ENCODE measurements at places on chromosomes 3 and 15.

- no peaks in the 10 kb centered on the region for H3K36me3 ChIP-seq
- DNase-seq, result peak; percentile 12
- peaks cover 20% of the 10 kb centered on the region for H3K4me1 ChIP-seq
- H3K4me3 ChIP-seq, result no peak overlapping the region
- H3K27ac ChIP-seq, result no peak overlapping the region
Measured at GRCh38 chr3:122858373-122858772, 63.5 kb downstream of the SLC49A4 start.

GRCh38 chr15:40091861-40092255 lies 16.8 kb downstream of the BMF start:
- peaks cover 99% of the 10 kb centered on the region for H3K4me1 ChIP-seq
- no peak overlapping the region for H3K4me3 ChIP-seq
- no peak for DNase-seq
- H3K27ac ChIP-seq, result peak overlapping the region; percentile 86
- peaks cover 9% of the 10 kb centered on the region for H3K36me3 ChIP-seq
- H3K27me3 ChIP-seq, result no peaks in the 10 kb centered on the region

- peaks cover 10% of the 10 kb centered on the region for H3K4me1 ChIP-seq
- no peak overlapping the region for H3K4me3 ChIP-seq
- DNase-seq, result no peak
- no peaks in the 10 kb centered on the region for H3K36me3 ChIP-seq
- no peaks in the 10 kb centered on the region for H3K27me3 ChIP-seq
Measured at GRCh38 chr3:171354049-171354705, 106.0 kb downstream of the TNIK start.

- H3K27ac ChIP-seq, result no peak overlapping the region
- no peaks in the 10 kb centered on the region for H3K36me3 ChIP-seq
- peak; percentile 7 for DNase-seq
- peaks cover 1% of the 10 kb centered on the region for H3K27me3 ChIP-seq
- H3K4me1 ChIP-seq, result no peaks in the 10 kb centered on the region
Measured at GRCh38 chr15:83436513-83437158, 10.5 kb upstream of the SH3GL3 start.

GRCh38 chr15:54567408-54568035 lies 589.3 kb downstream of the UNC13C start:
- H3K27me3 ChIP-seq, result no peaks in the 10 kb centered on the region
- no peaks in the 10 kb centered on the region for H3K36me3 ChIP-seq
- no peak overlapping the region for H3K4me3 ChIP-seq
- no peaks in the 10 kb centered on the region for H3K4me1 ChIP-seq

- H3K4me3 ChIP-seq, result no peak overlapping the region
- DNase-seq, result no peak
- peaks cover 28% of the 10 kb centered on the region for H3K36me3 ChIP-seq
- H3K4me1 ChIP-seq, result peaks cover 7% of the 10 kb centered on the region
- no peak overlapping the region for H3K27ac ChIP-seq
Measured at GRCh38 chr3:149586871-149587270, 71.0 kb downstream of the WWTR1 start.

DNA sequence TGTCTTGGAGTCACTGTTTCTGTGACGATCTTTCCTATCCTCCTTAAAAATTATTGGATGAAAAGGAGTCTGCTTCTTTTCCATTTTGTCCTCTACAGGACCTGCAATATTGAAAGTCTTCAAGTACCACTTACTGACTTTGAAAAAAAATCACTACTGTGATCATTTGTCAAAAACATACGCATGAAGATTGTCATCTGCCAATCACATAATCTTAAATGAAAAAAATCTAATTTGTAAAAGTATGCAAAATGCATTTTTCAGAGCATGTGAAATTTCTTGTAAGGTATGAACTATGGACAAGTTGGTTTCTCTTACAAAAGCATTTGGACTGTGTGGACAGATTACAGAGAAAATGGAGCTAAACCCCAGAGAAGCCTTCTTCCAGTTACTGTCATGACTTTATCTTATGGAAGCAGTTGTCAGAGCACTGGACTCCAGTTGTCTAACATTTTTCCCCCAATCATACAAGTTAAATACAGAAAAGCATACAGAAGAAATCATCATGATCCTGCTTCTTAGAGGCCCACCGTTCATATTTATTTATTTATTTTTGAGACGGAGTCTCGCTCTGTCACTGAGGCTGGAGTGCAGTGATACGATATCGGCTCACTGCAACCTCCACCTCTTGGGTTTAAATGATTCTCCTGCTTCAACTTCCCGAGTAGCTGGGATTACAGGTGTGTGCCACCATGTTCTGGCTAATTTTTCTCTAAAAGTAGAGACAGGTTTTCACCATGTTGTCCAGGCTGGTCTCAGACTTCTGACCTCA lies 3.4 kb upstream of the PXK start:
- peaks cover 55% of the 10 kb centered on the region for H3K4me1 ChIP-seq
- H3K27me3 ChIP-seq, result no peaks in the 10 kb centered on the region
- no peak overlapping the region for H3K4me3 ChIP-seq
- H3K36me3 ChIP-seq, result no peaks in the 10 kb centered on the region
- H3K27ac ChIP-seq, result no peak overlapping the region

DNA sequence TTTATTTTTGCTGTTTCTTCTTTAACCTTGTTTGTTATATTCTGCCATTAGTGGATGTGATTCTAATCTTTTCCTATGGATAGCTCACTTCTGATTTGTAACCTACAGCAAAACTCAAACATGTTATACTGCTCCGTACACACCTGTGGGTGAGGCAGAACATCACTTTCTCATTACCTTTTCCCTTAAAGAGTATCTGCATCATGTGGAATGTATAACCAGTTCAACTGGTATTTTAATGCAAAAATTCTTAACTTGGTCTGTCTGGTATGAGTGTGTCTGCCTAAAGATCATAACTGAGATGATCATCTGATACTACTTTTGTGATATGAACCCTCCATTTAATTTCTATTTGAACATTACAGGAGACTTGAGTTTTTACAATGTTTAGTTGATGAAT lies 13.0 kb upstream of the UPK1B start:
- no peak for DNase-seq
- no peak overlapping the region for H3K4me3 ChIP-seq
- no peaks in the 10 kb centered on the region for H3K4me1 ChIP-seq
- no peaks in the 10 kb centered on the region for H3K36me3 ChIP-seq
- no peak overlapping the region for H3K27ac ChIP-seq

GRCh38 chr3:112770032-112770626 lies 76.5 kb downstream of the CD200R1L start:
- H3K27ac ChIP-seq, result no peak overlapping the region
- H3K27me3 ChIP-seq, result no peaks in the 10 kb centered on the region
- no peak overlapping the region for H3K4me3 ChIP-seq
- DNase-seq, result no peak
- no peaks in the 10 kb centered on the region for H3K4me1 ChIP-seq

DNA sequence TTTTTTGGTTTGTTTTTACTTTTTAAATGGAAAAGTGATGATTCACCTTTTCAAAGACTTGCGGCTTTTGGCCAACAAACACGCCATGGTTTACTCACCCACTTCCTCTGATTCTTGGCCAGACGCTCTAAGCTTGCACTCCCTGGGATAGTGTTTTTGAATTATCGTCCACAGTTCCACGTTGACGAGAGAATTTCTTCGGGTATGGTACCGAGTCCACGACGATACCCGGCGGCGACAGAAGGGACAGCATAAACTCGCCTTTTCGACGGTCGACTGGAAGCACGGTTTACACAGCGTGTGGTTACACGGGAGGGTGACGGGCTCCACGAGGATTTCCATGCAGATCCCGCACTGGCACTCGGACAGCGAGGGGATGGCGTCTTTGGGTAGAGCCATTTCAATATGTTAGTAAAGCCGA lies 783 bp downstream of the RNF168 start:
- H3K27me3 ChIP-seq, result no peaks in the 10 kb centered on the region
- H3K4me3 ChIP-seq, result peak overlapping the region; percentile 99

- no peaks in the 10 kb centered on the region for H3K27me3 ChIP-seq
- no peak overlapping the region for H3K27ac ChIP-seq
- DNase-seq, result no peak
- H3K4me1 ChIP-seq, result no peaks in the 10 kb centered on the region
Measured at GRCh38 chr3:171384101-171384891, 75.9 kb downstream of the TNIK start.

GRCh38 chr3:149625795-149626194 lies 32.0 kb downstream of the WWTR1 start:
- no peak overlapping the region for H3K27ac ChIP-seq
- no peaks in the 10 kb centered on the region for H3K27me3 ChIP-seq
- H3K4me3 ChIP-seq, result no peak overlapping the region
- no peak for DNase-seq

DNA sequence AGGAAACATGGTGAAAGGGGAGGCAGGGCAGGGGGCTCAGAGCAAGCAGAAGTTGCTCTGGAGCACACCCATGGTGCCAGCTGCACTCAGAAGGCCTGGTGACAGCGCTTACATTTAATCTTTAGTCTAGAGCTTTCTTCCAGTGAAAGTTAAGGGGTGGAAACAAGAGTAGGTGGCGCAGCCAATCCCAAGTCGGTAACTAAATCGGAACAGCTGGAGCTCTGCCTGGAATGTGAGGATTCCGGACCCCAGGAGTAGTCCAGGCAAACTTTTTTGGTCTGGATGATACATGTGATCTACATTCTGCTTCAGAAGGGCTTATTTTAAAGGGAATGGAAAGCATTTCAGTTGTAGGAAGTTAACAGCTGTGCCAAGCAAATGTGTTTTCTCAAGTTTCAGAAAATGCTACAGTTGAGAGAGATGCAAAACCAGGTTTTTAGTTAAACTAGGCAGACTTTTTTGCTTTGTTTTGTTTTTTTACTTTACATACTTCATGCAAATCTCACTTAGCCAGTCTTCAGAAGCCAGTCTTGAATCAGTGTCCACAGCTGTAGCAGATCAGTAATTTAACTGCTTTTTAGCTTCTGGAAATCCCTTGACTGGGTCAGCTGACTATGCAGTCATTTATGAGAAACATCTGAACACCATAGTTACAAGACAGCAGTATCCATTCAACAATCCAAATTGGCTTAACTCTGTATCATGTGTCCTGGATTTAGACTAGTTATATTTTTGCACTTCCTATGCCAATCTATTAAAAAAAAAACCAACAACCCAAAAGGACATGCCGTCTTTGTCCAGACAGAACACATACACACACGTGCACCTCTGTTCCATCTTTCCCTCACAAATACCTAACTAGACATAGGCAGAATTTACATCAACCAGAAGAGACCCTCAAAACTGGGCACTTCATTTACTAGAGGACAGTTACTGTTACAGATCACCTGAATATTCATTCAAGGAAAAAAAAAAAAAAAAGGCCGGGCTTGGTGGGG lies 33.2 kb downstream of the ZNF106 start:
- no peak overlapping the region for H3K27ac ChIP-seq
- H3K4me1 ChIP-seq, result no peaks in the 10 kb centered on the region
- H3K4me3 ChIP-seq, result no peak overlapping the region
- H3K27me3 ChIP-seq, result no peaks in the 10 kb centered on the region

DNA sequence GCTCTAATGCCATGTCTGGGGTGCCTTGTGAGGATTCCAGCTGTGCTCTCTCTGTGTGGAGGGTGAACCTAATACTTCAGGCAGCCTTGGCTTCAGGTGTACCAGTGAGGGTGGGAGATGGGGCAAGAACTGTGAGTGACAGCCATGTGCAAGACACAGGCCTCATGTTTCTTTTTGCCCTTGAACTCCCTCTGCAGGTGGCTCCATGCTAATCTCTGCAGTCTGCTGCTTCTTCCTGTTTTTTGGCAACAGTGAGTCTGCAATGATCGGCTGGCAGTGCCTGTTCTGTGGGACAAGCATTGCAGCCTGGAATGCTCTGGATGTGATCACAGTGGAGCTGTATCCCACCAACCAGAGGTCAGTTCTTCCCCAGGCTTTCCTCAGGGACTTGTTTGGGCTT lies 189.3 kb downstream of the SV2B start:
- DNase-seq, result no peak
- no peaks in the 10 kb centered on the region for H3K27me3 ChIP-seq
- no peak overlapping the region for H3K27ac ChIP-seq
- no peaks in the 10 kb centered on the region for H3K4me1 ChIP-seq
- H3K4me3 ChIP-seq, result no peak overlapping the region

GRCh38 chr3:9582332-9582731 lies 28.7 kb upstream of the LHFPL4 start:
- no peak overlapping the region for H3K27ac ChIP-seq
- H3K4me3 ChIP-seq, result no peak overlapping the region
- DNase-seq, result no peak
- no peaks in the 10 kb centered on the region for H3K27me3 ChIP-seq
- H3K4me1 ChIP-seq, result no peaks in the 10 kb centered on the region

DNA sequence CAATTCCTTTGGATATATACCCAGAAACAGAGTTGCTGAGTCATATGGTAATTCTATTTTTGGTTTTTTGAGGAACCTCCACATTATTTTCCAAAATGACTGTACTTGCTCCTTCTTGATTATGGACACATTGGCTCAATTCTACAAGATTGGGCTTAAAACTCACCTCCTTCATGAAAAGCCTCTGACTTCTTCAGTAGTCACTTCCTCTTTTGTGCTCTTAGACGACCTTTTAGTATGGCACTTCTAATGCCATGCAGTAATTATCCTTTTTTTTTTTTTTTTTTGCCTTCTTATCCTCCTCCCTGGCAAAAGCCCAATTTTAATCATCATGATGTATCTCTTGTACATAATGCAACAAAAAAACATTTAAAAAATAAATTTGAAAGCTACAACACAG lies 33.0 kb upstream of the ABHD17C start:
- H3K4me3 ChIP-seq, result no peak overlapping the region
- no peak for DNase-seq
- H3K27me3 ChIP-seq, result no peaks in the 10 kb centered on the region
- no peak overlapping the region for H3K27ac ChIP-seq

DNA sequence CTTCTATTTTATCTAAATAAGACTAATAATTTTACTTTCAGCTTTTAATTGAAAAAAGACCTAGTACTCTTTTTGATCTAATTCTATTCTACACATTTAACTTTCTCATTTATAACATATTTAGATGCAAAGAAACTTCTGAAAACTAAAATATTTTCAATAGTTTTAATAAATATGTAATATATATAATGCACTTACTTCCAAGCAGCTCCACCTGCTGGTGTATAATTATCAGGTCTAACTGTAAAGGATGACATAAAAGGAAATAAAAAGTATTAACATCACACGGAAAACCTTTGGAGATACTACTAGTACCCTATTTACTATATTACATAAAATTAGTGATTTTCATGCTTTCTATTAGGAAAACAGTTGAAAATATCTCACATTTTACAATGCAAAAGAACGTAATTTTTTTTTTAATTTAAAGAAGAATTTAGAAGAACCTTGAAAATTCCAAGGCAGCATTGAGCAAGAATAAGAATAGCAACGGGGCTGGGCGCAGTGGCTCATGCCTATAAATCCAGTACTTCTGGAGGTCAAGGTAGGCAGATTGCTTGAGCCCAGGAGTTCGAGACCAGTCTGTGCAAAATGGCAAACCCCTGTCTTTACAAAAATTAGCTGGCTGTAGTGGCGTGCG lies 10.2 kb downstream of the PLSCR5 start:
- H3K36me3 ChIP-seq, result no peaks in the 10 kb centered on the region
- peak; percentile 12 for DNase-seq
- H3K27ac ChIP-seq, result no peak overlapping the region
- no peak overlapping the region for H3K4me3 ChIP-seq

GRCh38 chr3:21328711-21329390 lies 422.2 kb downstream of the ZNF385D start:
- no peak for DNase-seq
- no peak overlapping the region for H3K4me3 ChIP-seq
- no peaks in the 10 kb centered on the region for H3K27me3 ChIP-seq
- no peaks in the 10 kb centered on the region for H3K4me1 ChIP-seq
- H3K27ac ChIP-seq, result no peak overlapping the region
